Left cardiac atrium (tissue), 4 donors: ENCODE measurements at places on chromosomes 12 and 14. TPM values are rescaled to one million over a fixed set of nuclear protein-coding genes. Genes with fewer than 3 reads are reported as not detected.

DNA sequence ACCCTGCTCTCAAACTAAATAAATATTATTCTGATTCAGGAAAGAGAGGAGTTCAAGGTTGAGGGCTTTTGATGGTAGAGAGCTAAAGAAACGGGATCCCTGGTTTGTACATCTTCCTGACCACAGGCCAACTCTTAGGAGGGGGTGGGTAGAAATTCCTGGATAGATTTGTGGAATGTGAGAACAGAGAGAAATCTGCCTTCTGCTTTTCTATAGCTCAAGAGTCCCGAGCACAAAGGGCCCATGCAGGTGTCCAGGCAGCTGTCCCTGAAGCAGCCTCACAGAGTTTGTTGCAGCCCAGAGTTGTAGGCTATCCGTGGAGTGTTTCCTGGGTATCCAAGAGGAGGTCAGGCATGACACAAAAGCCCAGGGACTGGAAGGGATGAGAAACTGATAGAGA is 198.6 kb downstream of the BCAT1 start:
- DNase-seq = no peak

Gene CDH24
- total RNA-seq = 3.4 TPM

Gene VRTN
- not detected for total RNA-seq

GRCh38 chr14:60893911-60894310 is 87.0 kb downstream of the TRMT5 start:
- DNase-seq = no peak

DNA sequence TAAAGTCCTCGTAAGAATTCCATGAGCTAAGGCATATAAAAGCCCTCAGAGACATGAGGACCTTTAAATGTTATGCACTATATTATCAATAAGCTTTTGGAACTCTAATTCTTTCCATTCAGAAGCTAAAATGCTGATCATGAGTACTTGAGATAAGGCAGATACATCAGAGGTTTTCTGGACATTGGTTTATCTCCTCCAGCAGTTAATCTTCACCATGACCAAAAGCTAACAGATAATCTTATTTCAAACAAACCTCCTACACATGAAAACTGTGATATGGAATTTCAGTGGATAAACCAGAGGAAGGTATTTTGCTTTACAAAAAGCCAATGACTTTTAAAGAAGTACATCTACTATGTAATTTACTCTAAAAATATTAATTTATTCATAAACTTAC is 97.9 kb upstream of the BBS10 start:
- DNase-seq = no peak

Gene PPP1CC
- 174 TPM for total RNA-seq

DNA sequence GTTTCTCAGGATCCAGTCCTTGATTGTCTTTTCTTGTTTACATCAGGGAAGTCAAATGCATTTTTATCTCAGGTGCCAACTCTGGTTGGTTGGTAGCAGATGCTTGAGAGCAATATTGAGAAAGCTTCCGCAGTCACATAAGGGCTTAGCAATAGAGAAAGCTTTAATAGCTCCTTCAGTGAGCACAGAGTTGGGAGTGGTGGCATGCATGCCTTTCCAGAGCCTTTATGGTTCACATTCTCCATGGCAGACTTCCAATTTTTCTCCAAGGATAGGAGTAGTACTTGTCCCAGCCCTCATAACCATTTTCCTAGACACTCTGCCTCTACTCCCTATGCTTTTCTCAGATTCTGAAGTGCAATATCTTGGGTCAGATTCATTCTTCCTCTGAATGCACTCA is 280.4 kb downstream of the AEBP2 start:
- no peak for DNase-seq

Gene CPNE6
- total RNA-seq = not detected

Gene MARK3
- 81.7 TPM for total RNA-seq

DNA sequence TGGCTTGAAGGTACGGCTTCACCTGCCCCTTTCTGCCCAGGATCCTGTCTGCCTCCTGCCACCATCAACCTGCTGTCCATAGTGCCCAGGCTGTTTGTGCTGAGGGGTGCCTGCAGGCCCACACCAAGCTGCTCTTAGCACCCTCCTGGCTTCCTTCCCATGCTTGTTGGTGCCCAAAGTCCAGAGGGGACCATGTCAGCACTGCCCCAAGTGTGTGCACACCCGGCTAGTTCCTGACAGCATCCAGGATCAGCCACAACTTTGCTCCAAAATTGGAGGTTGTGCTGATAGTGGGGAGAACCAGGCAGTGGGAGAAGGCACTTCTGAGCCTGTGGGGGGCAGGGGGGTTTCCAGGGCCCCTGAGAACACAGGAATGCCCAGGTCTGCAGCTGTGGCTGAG is 44.5 kb upstream of the PRPF39 start:
- no peak for DNase-seq

Gene RTL1
- not detected for total RNA-seq

- no peak for DNase-seq
Observed at GRCh38 chr12:91852634-91853033, 293.0 kb downstream of the BTG1 start.

Gene SIRT4
- total RNA-seq = 2.8 TPM

DNA sequence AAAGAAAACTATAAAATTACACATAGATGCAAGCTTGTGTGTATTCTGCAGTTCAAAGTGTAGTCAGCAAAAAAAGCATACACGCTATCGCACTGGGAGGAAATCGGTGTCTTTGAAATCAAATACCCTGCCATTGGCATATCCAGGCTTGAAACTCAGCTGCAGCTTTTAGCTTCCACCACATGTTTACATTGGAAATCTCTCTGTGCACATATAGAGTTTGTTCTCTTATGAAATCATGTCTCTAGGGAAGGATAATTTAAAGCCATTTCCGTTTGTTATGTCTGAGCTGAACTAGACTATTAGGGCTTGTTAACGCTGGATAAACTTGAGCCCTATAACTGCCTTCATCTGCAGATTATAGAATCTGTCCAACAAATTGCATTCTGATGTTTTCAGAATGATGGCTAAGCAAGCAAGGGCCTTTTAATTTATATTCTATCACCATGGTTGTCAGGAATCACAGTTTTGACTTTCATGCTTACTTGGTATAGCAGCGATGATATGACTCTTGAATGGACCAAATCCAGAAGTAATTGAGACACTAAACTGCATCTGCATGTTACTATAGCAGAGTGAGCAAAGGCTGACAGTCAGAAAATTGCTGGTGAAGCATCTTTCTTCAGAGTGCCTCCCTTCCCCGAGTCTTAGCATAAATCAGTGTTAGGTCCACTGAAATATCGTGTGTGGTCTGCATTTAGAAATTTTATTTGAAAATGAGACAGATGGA is 442.8 kb downstream of the ZFP36L1 start:
- no peak for DNase-seq

DNA sequence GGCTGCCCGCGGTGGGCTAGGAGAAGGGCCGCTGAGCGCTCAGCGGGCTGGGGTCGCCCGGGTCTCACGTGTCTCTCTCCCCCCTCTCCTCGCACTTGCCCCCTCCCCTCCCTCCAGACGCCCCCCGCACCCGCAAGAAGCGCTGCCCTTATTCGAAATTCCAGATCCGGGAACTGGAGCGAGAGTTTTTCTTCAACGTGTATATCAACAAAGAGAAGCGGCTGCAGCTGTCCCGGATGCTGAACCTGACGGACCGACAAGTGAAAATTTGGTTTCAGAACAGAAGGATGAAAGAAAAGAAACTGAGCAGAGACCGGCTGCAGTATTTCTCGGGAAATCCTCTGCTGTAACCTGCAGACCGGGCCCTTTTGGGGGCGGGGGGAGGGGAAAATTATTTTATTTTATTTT is 314 bp upstream of the HOTAIR start:
- DNase-seq = no peak

DNA sequence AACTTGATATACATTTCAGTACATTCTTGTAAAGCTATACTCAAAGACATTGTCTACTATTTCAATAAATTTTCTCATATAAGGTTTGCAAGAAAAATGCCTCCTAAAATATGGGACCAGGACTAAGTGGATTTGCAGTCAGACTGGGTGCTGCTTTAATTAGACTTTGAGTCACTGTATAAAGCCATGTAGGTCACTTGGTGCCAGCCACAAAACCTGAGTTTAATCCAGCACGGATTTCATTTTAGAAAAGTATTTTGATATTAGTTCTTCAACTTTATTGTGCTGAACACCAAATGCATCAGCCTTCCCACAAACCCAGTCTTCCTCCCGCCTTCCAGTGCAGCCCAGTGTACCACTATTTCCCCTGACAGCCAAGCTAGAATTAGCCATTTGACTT is 9.9 kb upstream of the NID2 start:
- DNase-seq = no peak

- no peak for DNase-seq
Observed at GRCh38 chr12:29792132-29792531, 8.4 kb upstream of the TMTC1 start.
